ENCODE measurements at places on chromosomes 6 and 20.

GRCh38 chr6:14763139-14763538 is 482.7 kb upstream of the JARID2 start:
- DNase-seq, result no peak

DNA sequence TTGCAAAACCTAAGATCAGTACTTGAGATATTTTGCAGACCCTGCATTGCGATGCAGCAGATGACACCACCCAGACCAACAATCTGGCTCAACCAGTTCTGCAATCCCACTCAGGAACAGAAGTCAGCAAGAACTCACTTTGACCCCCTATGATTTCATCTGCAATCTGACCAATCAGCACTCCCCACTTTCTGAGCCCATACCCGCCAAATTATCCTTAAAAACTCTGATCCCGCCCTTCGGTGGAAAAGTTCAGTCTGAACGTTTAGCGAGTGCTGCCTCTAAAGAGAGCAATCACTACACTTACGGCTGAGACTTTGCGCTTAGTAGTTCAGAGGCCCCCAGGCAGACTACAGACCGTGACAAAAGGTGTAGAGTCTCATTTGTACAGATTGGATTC is 17.3 kb upstream of the KIAA1586 start:
- DNase-seq, result no peak

DNA sequence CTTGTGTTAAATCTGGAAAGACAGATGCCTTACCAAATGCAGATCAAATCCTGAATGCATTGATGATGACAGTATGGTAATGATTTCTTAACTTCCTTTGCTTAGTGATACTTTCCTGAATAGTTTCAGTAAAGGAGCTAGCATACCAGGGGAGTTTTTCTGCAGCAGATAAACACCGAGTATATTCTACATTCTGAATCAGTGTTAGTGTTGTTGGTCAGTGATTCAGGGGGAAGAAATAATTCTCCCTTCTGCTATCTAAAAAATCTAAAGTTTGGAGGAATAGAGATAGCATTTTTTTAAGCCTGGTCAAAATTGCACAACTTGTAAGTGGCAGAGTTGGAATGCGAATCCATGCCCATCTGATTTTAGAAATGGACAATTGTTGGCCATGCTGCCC is 512.2 kb upstream of the MARCKS start:
- DNase-seq, result no peak

- DNase-seq, result no peak
Observed at GRCh38 chr6:4910037-4910760, 93.6 kb downstream of the RPP40 start.

DNA sequence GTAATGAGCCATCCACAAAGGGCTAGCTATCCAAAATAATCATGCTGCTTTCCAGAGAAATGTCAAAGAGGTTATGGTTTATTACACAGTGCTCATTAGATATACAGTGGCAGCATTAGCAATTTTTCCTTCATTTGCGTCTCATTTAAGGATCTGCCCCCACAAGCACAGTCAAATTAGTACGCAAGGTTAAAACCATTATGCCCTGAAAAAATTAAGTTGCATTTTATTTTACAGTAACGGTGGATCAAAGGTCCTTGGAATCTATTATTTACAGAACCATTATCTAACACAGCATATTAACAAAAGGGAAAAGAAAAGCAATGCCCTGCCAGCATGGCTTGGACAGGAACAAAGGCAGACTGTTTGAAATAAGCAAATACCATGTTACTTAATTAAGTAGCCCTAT is 144.8 kb downstream of the PDSS2 start:
- DNase-seq, result peak; percentile 73

- DNase-seq, result no peak
Observed at GRCh38 chr6:139922236-139922635, 547.8 kb upstream of the CITED2 start.

DNA sequence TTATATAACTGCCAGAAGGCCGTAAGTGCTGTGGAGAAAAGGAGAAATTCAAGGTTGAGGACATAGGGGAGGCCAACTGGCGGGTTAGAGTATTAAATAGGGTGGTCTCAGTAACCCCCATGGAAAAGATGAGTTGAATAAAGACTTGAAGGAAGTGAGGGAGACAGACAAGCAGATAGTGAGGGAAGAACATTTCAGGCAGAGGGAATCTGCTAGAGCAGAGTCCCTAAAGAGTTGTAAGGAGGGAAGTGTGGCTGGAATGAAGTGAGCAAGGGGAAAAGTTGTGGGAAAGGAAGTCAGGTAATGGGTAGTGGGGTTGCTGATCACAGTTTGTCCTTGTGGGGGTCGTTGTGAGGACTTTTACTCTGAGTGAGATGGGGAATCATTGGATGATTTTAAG is 1.4 kb downstream of the KIFC1 start:
- no peak for DNase-seq

GRCh38 chr20:34872622-34873224 is at the start of gene GGT7:
Gene GGT7, minus strand, starts transcription at chr20:34872856. Its CDS starts 41 bp downstream, at chr20:34872815.
- DNase-seq, result peak; percentile 86

DNA sequence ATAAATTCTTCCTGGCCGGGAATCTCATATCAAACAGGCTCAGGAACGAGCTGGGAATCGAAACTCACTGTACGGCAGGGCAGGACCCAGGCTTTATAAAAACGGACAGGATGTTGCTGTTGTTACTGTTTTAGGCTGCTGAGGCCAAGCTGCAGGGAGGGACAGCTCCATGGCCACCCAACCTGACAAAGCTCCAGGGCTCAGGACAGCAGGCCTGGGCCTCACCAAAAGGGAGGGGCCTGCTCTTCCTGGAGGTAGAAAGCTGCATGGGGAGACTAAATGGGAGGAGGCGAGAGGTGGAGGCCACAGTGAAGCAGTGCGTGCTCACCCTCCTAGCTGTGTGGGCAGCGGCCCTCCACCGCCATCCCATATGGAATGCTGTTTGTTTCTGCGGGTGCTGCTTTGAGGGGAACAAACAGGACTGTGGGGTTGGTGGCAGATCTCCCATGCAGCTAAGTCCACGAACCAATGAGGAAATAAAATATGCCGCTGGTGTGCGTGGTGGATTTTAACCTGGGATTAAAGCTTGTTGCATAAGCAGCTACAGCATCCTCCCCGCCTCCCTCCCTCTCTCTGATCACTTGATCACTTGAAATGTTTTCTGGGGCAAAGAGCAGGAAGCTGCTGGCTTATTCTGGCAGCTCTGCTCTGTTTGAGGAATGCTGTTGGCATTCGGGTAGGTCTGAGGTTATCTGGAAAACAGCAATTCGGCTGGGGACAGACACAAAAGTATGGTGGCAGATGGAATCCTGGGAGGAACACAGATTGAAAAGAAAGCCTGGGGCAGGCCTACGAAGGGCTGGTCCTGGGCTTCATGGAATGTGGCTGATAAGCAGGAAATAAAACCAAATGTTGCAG is 2.4 kb upstream of the ZMYND8 start:
- peak; percentile 74 for DNase-seq

- DNase-seq, result no peak
Observed at GRCh38 chr20:62900692-62901584, 25.4 kb downstream of the DIDO1 start.

DNA sequence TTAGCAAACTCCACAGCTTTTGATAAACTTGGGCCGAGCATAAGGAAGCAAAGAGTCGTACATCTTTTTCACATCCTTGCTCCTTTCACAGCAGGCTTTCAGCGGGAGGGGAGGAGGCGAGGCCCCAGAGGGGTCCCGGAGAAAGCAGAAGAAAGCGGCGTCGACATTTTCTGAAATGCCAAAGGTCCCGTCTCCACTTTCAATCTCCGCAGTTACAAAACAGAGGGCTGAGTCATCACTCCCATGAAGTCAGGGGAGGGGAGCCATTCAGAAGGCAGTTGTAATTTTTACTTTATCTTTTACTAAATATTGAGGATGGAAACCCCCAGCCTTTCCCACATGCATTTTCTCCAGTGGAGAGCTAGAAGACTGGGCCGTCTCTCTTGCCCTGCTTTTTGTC is 174.2 kb upstream of the THBS2 start:
- peak; percentile 65 for DNase-seq

DNA sequence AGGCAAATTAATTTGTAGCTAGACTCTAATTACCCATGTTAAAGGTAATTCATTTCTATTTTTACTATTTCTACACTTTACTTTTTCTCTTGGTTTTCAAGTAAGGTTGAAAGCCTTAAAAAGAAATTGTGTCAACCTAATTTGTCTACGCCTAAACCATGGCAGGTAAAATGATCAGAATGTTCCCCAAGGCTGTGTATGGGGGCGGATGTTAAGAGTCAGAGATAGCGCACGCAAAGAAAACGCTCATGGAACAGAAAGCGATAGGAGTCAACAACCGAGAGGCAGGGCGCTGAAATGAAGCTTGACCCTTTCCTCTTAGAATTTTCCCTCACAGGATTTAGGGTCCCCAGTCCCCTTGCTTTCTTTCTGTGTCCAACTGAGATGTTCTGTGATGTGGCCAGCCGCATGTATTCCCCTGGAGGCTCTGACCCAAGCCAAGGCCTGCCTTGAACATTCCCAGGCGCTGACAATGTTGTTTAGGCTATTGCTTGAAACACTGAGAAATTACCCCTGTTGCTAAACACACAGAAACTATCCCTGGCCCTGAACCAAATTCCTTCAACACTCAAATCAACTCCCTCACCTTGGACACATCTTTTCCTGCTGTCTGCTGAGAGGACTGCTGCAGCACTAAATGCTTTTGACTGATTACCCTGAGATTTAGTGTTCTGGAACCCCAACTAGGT is 10.9 kb downstream of the PSMB1 start:
- no peak for DNase-seq
